ENCODE measurements at places on chromosomes 7 and 10. TPM values are rescaled to one million over a fixed set of nuclear protein-coding genes. Genes with fewer than 3 reads are reported as not detected.

The IGFBP1 gene
- not detected for total RNA-seq

The POT1 gene
- total RNA-seq = 31.0 TPM

The BLVRA gene
- total RNA-seq = 39.9 TPM

The ALOX5 gene
- total RNA-seq = 2.4 TPM

DNA sequence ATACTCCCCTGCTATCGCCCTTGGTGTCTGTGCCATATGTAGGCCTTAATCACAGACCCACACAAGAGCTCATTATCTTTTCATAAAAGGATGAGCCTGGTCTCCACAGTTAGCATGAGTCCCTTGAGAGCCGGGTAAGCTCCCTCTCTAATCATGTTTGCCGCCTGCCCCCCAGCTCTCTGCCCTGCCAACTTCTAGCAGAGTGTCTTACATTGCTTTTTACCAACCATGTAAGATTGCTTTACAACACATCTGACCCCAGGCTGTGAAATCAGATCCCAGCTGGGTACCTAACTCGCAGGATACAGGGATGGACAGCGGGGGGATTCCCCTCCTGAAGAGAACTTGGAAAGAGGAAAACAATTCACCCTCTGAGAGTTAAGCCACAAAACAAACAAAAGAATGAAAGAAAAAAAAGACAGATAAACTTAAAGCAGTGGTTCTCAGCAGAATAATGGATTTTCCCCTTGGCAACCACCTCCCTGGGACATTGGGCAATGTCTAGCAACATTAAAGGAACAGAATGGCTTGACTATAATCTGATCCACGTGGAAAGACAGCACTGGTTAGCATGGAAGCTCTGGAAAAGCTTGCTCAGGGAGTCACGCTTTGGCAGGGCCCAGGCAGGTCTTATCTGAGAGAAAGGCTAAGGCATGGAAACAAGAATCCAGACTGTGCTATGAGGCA is 39.4 kb upstream of the ATOH7 start:
- H3K4me1 ChIP-seq = no peaks in the 10 kb centered on the region
- H3K27me3 ChIP-seq = peaks cover 12% of the 10 kb centered on the region
- no peak for DNase-seq
- no peak overlapping the region for H3K27ac ChIP-seq

- H3K4me3 ChIP-seq = peak overlapping the region; percentile 86
- H3K27ac ChIP-seq = peak overlapping the region; percentile 81
- H3K4me1 ChIP-seq = peaks cover 24% of the 10 kb centered on the region
Observed at GRCh38 chr10:134247-135131, 766 bp upstream of the ZMYND11 start.

The SFMBT2 gene
- total RNA-seq = 24.9 TPM

The PLPP4 gene
- total RNA-seq = not detected
